ENCODE measurements at places on chromosomes 7 and 10.
A peak's percentile ranks its signal among the peaks of the same experiment; 100 is the strongest.

GRCh38 chr10:13348216-13349017 is at the start of gene SEPHS1:
SEPHS1 (minus strand) TSS chr10:13348293; CDS start chr10:13344950, 3,343 bp downstream.
- DNase-seq, result peak; percentile 76

DNA sequence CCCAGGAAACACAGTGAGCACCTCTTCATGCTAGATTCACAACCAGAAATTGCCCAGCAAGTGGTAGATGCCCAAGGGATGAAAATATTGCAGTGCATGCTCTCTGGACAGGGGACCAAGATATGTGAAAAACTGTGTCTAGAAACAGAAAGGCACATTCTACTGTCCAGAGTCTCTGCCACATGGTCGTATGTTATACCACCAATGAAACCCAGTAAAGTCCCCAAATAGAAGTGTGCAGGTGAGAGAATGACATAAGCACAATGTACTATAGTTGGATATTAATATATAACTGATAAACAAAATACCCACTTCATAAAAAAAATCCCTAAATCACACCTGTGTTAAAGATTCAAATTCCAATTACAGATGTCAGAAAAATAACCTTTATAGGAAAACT is 43.8 kb downstream of the RASGEF1A start:
- no peak for DNase-seq

GRCh38 chr7:2750004-2750407 is 62.0 kb downstream of the AMZ1 start:
- DNase-seq, result no peak

DNA sequence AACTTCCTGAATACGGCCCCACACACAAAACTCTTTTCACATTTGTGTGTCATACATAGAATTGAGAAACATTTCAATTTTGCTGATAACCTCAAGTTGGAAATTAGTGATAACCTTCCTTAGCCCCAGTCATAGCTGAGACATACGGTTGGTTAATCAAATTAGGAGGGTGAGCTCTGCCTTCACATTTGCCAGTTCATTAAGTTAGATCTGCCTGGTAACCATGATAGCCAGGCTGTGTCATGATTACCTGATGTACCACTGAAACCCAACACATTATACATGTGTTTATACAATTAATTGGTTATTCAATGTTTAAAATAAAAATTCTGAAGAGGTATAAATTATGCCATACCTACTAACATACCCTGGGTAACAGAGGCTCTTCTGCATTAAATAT is 60.8 kb upstream of the RAB11FIP2 start:
- DNase-seq, result no peak

GRCh38 chr7:124179641-124180040 is 146.8 kb upstream of the TMEM229A start:
- no peak for DNase-seq

DNA sequence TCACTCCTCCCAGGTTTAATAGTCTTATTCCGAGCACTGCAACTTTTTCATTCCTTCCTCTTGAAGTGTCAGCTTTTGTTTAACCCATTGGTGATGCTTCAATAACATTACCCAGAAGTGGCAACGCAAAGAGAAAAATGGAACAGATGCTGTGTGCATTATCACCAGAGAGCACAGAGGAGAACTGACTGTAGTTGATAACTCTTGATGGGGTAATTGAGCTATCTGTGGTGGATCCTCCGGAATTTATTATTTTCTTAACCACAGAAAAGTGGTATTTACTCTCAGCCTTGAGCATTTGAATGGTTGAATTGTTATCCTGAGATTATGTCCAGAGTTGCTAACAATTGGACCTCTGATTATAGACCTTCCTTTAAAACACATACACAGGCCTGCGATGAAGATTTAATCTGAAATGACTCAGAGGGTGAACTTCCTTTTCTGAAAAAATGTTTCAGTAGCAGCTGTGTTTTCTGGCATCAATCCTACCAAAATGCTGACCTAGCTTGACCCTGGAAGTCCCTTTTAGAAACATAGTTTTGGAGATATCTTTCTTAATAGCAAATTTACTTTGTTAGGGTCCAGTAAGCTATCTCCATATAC is 1584.4 kb upstream of the LRRTM3 start:
- no peak for DNase-seq

- no peak for DNase-seq
Observed at GRCh38 chr10:116141855-116142254, 131.2 kb downstream of the GFRA1 start.

- DNase-seq, result no peak
Observed at GRCh38 chr7:46479680-46480079, 558.6 kb upstream of the IGFBP3 start.

GRCh38 chr10:130368761-130369560 is 232.8 kb downstream of the GLRX3 start:
- DNase-seq, result no peak

DNA sequence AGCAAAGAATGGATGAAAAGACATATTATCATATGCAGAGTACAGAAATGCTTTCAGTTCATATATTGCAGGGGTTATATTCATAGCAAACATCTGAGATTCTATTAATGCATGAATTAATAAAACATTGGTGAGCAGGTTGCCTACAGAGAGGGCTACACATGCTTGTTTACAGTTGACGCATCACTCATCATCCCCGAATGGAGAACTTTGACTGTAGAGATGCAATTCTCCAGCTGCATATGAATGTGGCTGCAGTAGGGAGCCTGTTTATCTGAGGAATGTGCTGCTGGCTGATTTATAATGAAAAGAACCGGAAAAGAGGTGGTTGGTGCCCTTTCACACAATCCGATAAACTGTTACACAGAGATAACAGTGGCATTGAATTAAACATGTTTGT is 116.5 kb downstream of the GRM3 start:
- no peak for DNase-seq
